ENCODE measurements at places on chromosomes 2 and 18.

DNA sequence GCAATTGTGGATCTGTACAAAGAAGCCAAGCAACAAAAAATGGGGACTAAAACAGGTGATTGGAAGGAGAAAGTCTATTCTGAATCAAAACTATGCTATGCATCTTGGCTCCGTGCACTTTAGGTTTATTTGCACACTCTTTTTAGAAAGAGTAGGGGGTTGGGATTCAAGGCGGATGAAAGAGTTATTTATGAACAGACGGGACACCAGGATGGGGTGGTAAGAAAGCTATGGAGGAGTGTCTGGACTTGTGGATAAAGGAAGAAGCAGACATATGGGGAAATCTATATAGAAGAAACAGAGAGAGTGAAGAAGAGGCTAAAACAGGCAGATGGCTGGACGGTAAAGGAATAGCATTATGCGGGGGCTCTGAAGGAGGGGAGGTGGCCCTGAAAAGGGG is 57.8 kb downstream of the TCF4 start:
- no peak for DNase-seq

DNA sequence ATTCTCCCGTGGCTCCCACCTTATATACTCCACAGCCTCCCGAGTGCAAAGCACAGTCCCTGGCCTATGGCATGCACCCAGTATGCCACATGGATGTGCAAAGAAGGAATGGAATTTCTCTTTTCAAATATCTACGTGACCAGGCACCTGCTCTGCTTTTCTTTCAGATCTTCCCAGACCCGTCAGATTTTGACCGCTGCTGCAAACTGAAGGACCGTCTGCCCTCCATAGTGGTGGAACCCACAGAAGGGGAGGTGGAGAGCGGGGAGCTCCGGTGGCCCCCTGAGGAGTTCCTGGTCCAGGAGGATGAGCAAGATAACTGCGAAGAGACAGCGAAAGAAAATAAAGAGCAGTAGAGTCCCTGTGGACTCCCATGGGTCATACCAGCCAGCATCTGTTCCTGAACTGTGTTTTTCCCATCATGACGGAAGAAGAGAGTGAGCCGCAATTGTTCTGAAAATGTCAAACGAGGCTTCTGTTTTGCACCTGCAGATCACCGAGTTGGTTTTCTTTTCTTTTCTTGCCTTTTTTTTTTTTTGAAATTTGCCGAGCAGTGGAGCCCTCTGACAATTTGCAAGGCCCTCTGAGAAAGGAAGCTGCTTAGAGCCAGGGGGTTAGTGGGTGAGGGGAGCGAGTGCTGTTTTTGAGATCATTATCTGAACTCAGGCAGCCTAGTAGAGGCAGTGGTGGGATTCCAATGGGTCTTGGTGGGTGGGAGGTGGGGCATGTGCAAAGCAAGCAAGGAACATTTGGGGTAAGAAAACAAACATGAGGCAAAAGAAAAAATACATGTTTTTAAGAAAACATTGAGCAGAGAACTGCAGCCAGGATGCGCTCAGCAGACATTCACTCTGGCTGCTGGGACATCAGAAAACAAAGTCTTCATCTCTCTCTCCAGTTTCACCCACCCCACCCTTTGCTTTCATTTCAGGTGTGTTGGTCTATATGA is 26.2 kb downstream of the LBH start:
- no peak for DNase-seq

DNA sequence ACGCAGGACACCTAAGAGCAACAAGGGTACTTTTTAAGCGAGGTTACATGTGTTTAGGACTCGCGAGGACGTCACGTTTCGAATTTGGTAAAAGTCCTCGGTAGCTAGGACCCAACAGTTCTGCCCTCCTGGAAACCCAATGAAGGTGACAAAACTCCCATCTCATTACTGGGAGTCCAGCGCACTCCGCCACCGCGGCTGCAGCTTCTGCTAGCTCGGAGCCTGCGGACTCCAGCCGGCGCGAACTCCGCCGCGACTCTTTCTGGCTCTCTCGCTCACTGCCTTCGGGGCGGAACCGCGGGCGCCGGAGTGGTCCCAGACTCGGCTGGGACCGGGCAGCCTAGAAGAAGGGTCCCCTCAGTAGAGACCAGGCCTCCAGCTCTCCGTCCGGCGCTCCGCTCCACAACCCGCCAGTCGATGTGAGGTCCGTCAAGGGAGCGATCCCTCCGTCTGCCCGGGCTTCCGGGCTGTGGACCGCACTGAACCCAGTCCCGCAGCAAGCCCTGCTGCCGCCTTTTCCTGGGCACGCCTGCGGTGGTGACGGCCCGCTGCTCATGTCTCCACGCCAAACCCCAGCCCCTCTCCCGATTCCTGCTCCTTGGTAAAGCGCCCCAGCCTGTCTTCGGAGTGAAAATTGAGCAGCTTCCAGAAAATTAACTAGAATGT is 3.0 kb upstream of the OSR1 start:
- no peak for DNase-seq

GRCh38 chr2:209619782-209620181 is 151.8 kb upstream of the UNC80 start:
- no peak for DNase-seq

DNA sequence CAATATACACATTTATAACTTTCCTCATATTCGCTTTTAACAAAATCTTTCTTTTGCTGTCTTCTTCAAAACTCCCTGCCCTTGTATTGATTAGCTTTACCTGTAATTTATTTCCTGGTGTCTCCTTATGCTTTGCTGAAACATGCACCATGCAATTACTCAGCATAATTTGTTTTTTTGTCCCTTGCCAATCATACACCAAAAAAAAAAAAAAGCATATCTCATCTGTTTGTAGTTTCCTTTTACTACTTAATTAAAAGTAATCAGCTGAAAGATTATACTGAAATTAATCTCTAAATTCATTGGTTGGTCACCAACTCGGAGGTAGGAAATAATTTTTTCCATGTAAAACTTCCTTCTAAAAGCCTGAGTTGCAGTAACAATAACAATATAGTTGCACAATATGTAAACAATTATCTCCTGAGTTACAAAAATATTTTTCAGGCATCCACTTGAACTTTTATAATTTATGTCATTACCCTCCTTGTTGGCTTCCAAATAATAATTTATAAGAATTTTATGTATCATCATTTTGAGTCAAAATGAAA is 53.0 kb upstream of the ROCK1 start:
- DNase-seq: no peak

DNA sequence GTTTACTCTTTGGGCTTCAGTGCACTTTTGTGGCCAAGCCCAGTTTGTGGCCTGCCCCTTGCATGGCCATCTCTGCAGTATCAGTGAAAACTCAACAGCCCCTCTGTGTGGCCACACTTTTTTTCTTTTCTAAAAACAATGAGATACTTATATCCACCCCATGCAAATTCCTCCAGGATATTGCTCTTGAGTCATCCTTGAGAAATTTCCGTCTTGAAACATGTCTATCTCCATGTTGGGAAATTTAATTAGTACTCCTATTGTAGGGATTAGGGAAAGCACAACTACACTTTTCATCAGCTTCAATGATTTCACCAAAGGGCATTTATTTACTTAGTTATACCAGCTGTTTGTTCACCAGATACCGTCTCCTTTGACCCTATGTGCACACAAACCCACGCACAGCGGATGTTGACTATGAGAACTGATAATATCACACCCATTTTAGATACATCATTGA is 993.1 kb downstream of the TSN start:
- no peak for DNase-seq

DNA sequence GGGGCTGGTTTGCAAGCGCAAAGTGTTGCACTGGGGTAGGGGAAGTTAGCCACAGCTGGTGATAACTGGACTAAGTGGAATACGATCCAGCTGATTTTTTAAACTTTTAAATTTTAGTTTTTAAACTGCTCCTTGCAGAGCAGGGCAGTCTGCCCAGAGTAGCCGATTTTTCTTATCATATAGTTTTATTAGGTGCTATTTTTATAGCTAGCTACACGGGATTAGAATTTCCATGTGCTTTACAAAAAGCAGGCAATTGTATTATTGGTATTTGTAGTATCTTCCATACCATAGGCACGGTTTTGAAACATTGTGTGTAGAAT is 9.6 kb downstream of the CPLX4 start:
- DNase-seq: no peak

- no peak for DNase-seq
Observed at GRCh38 chr2:118678985-118679384, 168.5 kb downstream of the EN1 start.

DNA sequence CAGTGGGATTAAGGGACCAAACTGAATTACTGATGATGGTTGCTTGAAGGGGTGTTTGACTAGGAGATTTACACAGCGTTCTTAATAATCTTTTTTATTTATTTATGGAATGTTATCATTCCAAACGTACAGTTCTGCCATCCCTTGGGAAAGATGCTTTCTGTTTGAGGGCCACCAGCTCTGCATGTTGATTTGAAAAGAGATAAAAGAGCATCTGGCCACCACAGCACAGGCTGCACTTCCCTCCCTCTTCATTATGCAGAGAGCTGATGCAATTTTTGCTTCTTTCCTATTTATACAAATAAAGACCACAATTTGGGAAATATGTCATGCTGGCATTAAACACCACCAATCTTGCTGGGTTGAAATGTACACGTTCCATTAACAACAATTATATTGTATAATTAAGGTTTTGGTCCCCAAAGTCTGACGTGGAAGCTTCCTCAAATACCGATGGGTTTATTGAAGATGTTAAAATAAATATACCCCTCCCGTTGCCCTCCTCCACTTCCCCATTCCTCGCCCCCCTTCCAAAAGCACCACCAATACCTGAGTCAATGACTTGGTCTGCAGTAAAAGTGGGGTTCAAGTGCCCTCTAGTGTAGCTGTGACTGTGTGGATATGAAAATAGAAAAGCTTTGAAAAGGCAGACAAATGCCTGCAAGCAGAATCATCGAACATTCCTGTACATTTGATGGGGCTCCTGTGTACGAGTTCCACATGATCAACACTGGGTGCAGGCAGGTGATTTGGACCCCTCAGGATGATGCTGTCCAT is 211.9 kb downstream of the HRH4 start:
- no peak for DNase-seq

DNA sequence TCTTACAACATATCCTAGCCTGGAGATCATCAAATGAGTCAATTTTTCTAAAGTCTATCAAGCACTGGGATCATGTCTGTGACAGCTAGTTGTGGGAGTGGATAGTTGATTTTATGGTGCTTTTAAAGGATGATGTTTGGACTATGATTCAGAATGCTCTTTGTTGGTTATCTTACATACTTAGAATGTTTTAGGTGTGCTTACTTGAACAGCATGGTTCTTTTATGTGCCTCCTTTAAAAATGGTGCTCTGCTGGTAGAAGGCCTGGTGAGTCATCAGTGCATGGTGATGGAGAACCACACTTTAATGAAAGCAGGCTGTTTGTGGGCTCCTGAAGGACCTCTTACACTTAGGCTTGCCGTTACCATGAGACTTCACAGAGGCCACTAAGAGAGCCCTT is 682.7 kb upstream of the FANCL start:
- DNase-seq: no peak

GRCh38 chr2:99342536-99342935 is 5.3 kb downstream of the EIF5B start:
- no peak for DNase-seq

DNA sequence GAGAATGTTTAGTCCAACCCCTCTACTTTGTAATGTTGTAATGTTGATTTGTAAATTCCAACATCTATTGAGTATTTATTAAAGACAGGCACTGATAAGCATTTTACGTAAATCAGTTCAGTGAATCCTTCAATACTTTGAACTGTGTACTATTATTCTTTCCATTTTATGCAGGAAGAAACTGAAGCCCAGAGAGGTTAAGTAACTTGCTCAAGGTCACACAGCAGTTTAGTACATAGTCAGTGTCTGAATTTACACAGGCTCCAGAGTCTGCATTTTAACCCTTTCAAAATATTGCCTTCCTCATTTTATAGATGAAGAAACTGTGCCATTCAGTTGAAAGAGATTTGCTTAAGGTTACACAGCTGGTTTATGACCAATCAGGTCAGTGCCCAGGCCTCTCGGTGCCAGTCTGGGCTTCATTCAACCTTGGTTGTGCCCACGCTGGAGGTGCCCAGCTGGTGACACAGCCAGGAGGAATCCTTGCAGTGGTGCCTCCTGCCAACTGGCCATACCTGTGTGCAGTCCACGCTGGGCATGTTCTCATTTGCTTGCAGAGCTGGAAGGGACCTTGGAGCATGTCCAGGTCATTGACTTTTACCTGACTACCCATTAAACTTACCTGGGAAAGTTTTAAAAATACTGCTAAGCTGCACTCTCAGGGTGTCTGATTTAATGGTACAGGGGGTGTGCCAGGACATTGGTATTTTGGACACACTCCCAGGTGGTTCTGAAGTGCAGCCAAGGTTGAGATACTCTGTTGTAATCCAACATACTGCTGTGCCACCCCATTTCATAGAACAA is 74.3 kb upstream of the CYRIA start:
- DNase-seq: no peak

DNA sequence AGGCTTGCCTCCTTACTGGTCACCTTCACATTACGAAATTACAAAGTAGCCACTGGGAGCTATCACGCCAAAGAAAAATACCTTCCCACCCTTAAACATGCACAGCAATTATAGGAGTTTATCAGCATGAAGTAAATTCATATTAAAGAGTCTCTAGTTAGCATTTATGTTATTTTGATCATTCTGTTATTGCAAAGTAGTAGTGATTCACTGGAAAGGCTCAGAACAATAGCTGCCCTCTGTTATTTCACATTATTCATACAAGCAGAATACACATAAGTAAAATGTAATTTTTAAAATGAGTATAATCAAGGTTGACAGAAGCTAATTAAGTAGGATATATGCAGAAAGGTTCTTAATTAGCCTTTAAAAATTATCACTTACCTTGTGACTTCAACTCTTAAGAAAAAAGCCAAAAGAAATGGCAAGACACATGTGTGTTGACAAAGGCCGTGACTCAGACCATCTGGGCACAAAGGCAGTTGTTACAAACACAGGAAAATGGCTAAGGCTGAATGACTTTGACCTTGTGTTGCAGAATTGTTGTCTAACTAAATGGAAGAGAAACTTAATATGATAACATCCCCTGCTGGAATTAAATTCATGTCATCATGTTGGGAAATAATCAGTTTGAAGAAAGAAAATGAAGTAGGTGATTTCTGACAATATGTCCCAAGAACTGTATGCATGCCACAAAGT is 108.3 kb downstream of the ARL6IP6 start:
- no peak for DNase-seq

GRCh38 chr2:118748245-118748885 is 99.1 kb downstream of the EN1 start:
- DNase-seq: no peak

GRCh38 chr2:216404010-216404618 is 8.2 kb upstream of the SMARCAL1 start:
- no peak for DNase-seq

GRCh38 chr2:71926876-71927756 is 220.5 kb downstream of the CYP26B1 start:
- no peak for DNase-seq

All from stimulated activated CD8-positive, alpha-beta memory T cell treated with anti-CD3 and anti-CD28 coated beads, Interleukin-4, amount 100 ng/mL, for 4 hours (primary cell).